ENCODE measurements at places on chromosomes 6 and 20.
A peak's percentile ranks its signal among the peaks of the same experiment; 100 is the strongest.

GRCh38 chr6:105851606-105852005 lies 234.5 kb upstream of the PRDM1 start:
- DNase-seq = no peak

DNA sequence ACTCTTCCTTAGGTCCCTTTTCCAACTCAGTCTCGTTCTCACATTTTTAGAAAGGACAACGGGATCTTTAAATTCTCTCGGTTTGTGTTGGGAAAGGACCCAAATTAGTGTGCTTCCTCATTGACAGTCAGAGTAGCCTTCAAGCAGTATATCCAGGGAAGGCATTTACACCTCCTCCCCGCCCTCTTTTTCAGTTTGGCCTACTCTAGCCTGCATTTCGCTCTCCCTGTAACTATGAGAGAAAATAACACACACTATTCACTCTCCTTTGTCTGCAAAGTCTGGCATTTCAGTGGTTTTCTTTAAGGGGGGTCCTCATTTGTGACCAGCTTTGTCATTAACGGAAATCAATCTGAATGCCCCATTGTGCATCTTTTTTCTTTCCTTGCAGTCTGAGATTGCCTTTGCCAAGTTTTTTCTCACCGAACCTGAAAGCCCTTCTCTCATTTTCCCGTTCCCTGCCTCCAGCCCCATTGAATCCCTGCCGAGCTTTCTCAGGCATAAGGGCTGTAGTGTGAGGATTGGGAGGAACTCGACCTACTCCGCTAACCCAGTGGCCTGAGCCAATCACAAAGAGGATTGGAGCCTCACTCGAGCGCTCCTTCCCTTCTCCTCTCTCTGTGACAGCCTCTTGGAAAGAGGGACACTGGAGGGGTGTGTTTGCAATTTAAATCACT lies 393 bp upstream of the FABP7 start:
- DNase-seq = peak; percentile 86

DNA sequence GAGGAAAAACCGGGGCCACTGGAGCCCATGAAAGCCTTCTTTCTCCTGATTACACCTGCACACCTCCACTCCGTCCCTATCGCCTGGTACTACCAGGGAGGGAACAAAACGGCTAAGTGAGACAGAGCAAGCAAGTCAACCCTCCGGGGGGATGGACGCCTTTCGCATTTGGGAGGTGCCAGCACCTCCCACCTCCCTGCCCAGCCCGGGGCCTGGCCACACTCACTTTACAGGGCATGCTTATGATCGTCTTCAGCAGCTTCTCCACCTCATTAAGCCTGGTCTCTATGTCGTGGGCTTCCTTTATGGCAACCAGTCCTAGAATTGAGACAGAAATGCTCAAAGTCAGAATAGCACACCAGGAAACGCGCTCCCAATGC lies 13.7 kb downstream of the PXDC1 start:
- DNase-seq = no peak

GRCh38 chr6:149213829-149214228 lies 103.7 kb upstream of the TAB2 start:
- DNase-seq = no peak

DNA sequence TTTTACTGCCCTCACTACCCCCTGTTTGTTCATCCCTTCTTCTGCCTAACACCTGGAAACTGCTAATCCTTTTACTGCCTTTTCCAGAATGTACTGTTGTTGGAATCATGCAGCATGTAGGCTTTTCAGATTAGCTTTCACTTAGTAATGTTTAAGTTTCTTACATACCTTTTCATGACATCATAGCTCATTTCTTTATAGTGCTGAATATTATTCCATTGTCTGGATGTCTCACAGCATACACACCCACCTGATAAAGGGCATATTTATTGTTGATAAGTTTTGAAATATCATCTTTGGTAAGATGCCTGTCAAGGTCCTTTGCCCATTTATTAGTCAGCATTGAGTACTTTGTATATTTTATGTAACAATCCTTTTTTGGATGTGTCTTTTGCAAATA lies 588.2 kb upstream of the NRSN1 start:
- no peak for DNase-seq

GRCh38 chr6:135128268-135128914 lies 52.7 kb upstream of the MYB start:
- no peak for DNase-seq

- DNase-seq = no peak
Observed at GRCh38 chr6:108120311-108120710, 45.5 kb upstream of the NR2E1 start.

DNA sequence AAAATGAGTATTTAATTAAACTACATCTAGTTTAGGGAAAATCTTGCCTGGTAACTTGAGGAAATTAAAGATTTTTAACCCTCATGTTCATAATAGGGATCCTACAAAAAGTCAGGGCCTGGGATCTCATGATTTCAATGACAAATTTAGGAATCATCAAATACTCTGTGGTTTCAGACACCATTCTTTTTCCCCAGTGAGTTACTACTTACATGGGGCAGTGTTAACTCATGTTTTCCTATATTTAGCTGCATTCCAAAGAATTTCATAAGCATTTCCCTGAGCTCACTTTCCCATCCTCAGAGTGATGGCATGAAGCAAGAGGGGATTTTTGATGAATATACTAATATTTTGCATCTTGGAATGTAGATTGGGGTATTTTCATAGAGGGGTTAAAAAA lies 321.7 kb downstream of the CENPW start:
- no peak for DNase-seq

DNA sequence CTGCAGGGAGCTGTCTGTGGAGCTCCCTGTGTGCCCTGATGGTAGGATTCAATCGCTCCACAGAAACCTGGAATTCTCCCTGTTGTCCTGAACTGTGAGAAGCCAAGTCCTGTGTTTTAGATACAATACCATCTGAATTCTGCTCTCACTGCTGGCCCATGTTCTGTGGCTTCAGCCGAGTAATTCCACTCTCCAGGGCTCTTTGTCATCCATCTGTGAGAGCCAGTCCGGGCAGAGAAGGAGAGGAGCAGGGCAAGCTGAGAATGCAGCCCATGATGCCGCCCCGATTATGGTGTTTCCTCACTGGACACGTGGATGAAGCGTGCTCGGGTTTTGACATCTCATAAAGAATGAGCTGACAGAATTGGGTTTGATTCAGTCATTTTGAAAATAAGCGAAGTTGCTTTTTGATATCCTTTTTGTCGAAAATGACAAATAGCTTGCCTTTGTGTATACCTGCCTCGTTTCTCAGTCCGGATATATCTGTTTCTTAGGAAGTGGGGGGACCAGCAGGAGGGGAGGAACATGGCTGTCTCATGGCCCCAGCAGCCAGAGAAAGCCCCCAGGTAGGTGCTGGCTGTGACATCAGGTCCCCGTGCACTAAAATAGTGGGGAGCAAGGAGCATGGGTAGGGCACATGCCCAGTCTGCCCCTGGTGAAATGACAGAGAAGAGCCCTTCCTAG lies 8.2 kb upstream of the CD93 start:
- DNase-seq = no peak

- DNase-seq = no peak
Observed at GRCh38 chr6:43759136-43759906, 10.7 kb upstream of the VEGFA start.

DNA sequence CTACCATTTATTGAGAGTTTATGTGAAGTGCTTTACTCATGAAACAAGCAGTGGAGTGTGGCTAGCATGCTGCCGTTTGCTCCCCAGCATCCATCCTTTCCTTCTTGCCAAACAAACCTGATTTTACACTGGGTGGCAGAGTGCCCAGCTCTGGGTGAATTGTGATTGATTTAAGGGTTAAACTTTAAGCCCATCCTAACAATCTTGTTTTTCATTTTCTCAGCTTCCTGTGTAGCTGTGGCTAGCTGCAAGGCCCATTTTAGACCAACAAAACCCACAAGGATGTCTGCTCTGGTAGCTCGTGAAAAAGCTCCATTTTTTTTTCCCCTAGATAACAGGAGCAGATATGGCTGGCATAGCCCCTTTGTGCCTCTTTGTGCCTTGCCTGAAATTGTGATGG lies 77.7 kb upstream of the KCNG1 start:
- no peak for DNase-seq

- no peak for DNase-seq
Observed at GRCh38 chr6:105600336-105601260, 197.7 kb upstream of the PREP start.

DNA sequence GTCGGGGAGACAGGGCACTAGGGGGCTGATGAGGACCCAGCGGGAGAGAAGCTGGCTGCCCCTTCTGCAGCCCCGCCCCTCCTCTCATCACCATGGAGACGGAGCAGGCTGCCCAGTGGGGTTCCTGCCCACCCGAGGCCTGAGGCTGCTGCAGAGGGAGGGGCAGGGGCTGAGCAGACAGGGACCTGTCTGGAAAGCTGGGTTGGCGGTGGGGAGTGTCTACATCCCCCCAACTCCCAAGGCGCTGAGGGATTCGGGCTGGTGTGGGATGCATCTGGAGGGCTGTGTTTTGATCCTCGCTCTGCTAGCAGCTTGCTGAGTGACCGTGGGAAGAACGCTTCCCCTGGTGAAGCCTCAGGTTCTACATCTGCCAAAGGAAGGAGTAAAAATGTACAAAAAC lies 1.2 kb upstream of the BPI start:
- no peak for DNase-seq

- no peak for DNase-seq
Observed at GRCh38 chr6:161088676-161089328, 97.2 kb downstream of the MAP3K4 start.

GRCh38 chr6:109059571-109060021 lies 35.0 kb downstream of the SESN1 start:
- no peak for DNase-seq

DNA sequence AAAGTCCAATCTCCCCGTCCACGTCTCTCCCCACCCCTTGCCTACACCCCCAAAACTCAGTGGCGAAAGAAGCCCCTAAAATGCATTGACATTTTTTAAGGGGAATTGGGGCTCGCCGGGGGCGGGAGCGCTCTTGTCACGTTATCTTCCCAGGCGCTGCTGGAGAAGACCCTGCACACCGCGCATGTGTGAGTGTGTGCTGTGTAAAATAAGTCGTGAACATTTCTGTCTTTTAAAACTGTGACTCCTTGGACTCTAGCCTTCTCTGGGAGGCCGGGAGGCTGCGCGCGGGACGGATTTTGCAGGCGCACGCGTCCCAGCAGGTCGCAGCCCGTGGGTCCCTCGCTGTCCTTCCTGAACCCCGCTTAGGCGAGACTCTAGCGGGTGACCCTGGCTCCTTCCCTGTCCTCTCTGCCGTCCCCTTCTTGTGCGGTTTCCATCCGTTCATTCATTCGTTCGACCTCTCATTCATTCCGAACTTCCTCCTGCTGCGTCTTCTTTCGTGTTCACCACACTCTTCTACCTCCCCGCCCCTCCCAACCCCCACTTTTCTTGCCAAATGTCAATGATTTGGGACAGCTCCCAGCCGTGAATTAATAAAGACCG lies 2.2 kb downstream of the NRN1 start:
- DNase-seq = no peak

- DNase-seq = no peak
Observed at GRCh38 chr6:13511913-13512717, 24.7 kb upstream of the GFOD1 start.

DNA sequence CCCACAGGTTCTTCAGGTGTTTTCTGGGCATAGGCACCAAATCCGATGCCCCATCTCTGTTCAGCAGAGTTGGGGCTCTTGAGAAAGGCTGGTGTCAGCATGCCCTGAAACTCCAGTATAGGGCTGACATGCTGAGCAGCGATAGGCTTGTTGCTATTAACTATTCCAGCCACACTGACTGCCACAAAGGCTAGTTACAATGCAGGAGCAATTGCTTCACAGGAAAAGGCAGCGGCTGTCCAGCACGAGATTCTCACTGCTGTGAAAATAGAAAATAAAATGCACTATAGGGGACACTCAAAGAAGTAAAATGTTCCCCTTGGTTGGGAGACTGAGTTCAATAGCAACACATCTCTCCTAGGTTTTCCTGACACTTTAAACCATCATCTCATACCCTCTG lies 112.4 kb downstream of the BFSP1 start:
- no peak for DNase-seq

DNA sequence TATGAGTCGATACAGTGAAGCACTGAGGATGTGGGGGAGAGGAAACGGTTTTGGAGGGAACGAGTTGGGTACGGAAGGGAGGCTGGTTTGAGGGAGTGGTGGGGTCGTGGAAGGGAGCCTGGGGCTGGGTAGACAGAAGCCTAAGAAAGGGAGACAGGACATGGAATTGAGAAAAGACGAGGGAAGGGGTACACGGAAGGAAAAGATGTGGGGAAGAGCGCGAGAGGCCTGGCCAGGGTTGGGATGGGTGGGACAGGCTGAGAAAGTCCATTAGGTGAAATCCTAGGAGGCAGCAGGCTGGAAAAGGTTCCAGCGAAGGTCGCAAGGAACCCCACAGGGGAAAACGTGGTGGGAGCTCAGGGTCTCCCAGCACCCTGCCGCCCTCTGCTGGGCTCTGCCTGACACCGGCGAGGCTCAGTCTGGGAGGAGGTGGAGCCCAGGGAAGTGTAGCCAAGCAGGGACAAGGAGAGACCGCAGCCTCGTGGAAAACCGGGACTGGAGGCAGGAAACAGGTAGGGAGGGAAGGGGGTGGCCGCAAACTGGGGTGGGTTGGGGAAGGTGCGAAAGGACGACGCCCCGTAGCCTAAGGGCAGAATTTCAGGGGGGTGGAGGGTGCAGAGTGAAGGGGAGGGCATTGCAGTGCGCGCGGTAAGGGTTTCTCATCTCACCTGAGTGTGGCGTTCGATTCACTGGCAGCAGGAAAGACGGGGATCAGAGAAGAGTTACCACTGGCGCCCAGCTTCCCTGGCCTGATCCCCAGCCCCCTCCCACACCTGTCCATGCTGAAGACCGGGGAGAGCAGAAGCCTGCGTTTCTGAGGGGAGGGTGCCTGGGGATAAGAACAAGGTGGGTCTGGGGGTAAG lies 4.3 kb downstream of the GABBR1 start:
- peak; percentile 77 for DNase-seq

- no peak for DNase-seq
Observed at GRCh38 chr20:19404826-19405225, 192.4 kb downstream of the SLC24A3 start.

DNA sequence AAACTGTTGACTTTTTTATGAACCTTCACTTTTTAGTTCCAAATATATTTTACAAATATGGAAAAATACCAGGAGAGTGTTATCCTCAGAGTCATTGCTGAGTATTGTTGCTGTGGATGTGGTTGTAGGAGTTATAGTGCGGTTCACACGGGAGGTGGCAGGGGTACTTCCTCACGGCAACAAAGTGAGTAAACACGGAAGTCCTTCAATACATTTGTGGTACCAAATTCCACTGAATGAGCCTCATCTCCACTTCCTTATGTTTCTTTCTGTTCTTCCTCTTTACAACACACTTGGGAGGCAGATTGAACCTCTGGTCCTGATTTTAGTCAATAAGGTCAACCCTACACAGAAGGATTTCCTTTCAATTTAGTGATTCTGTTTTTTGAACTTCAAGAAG lies 371.8 kb downstream of the BTBD3 start:
- no peak for DNase-seq

- DNase-seq = no peak
Observed at GRCh38 chr6:18118330-18118729, 4.1 kb downstream of the NHLRC1 start.

- DNase-seq = no peak
Observed at GRCh38 chr6:160069459-160069858, 52.2 kb upstream of the SLC22A1 start.

DNA sequence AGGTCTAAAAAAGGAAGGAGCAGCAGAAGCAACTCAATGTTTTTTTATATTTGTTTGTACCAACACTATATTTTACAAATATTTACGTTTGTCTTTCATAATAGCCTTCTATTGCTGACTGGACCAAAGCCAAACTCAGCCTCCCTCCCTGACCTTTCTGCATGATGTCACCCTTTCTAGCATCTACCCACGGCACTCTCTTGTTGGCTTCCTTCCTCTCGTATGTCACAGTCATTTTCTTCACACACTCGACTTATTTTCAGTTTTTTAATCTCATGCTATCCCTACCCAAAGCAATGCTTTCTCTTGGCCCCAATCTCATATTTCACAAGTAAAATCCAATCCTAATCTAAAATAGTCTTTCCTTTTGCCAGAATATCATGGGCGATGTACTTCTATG lies 16.3 kb upstream of the FAM8A1 start:
- DNase-seq = no peak
